ENCODE measurements at places on chromosomes 2 and 18. TPM values are rescaled to one million over a fixed set of nuclear protein-coding genes. Genes with fewer than 3 reads are reported as not detected.

The R3HDM1 gene
- 36.1 TPM for total RNA-seq

The FAM237A gene
- not detected for total RNA-seq

The TRAF3IP1 gene
- 17.1 TPM for total RNA-seq

The ANKRD30BL gene
- not detected for total RNA-seq

DNA sequence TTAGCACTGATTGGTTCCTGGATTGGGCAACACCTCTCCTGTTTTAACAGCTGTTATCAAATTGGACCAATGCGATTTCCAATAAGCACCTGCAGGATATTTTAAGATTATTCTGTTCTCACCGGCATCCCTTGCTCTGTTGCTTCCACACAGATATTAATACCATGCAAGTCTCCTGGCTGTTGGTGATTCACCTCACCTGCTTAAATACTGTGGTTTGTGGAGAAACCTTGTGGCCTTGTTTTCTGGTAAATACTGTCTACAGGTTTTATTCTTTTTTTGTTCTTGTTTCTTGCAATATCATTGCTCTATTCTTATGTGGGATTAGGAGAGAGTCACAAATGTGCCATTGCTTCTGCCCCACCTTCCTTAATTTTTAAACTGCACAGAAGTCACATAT is 448.1 kb upstream of the NXPH2 start:
- no peak for DNase-seq
